ENCODE measurements at places on chromosomes 4 and X. TPM values are rescaled to one million over a fixed set of nuclear protein-coding genes. Genes with fewer than 3 reads are reported as not detected.

DNA sequence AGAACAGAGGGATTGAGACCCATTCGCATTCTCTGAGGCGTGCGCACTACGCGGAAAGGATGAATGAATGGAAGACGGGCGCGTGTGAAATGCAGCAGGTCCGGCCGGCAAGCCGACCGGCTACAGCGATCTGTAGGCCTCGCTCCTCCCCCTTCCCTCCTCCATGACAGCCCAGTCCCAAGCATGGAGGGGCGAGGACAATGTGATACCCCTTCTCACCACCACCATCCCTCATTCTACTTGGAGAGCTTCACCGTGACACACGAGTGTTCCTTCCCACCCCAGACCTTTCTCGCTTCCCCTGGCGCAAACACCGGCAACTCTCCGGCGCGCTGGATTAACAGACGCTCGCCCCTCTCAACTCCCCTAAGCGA is 815 bp downstream of the EIF4E start:
- DNase-seq, result peak; percentile 79
- H3K4me1 ChIP-seq, result peaks cover 13% of the 10 kb centered on the region
- H3K36me3 ChIP-seq, result peaks cover 13% of the 10 kb centered on the region

GRCh38 chrX:124028182-124028581 is 66.7 kb downstream of the STAG2 start:
- H3K36me3 ChIP-seq, result peaks cover 10% of the 10 kb centered on the region
- no peak overlapping the region for H3K27ac ChIP-seq
- no peak for DNase-seq
- H3K27me3 ChIP-seq, result no peaks in the 10 kb centered on the region

DNA sequence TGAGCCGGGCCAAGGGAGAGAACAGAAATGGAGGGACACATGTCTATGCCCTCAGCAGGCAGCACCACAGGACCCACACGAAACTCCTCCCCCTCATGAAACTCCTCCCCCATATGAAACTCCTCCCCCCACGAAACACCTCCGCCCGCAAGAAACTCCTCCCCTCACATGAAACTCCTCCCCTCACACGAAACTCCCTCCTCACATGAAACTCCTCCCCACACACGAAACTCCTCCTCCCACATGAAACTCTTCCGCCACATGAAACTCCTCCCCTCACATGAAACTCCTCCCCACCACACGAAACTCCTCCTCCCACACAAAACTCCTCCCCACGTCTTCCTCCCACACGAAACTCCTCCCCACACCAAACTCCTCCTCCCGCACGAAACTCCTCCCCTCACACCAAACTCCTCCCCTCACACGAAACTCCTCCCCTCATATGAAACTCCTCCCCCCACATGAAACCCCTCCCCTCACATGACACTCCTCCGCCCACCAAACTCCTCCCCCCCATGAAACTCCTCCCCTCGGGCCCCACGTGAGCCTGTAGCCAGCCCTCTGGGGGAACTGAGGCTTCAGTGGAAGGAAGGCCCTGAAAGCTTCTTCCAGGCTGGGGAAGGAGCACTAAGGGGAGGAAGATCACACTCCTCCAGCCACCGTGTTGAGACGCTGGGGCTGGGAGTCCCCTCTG is 15.2 kb downstream of the ADRA2C start:
- H3K36me3 ChIP-seq, result no peaks in the 10 kb centered on the region
- H3K27ac ChIP-seq, result no peak overlapping the region
- no peak overlapping the region for H3K4me3 ChIP-seq
- no peaks in the 10 kb centered on the region for H3K4me1 ChIP-seq
- H3K27me3 ChIP-seq, result peaks cover 18% of the 10 kb centered on the region

DNA sequence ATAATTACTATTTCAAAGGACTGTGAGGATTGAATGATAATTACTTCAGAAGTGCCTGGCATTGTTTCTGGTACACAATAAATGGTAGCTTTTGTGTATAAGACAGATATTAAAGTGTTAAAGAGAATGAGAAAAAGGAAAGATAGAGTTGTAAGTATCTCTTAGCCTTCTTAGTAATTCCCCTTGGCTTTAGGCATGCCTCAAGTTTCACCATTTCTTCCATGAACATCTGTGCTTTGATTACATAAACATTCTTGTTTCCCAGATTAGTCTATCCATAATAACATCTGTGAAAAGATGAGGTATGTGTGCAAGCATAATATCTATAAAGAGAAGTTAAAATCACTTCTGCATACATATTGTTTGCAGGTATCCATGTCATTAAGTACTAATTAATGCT is 230.9 kb upstream of the TEX13A start:
- DNase-seq, result no peak
- no peaks in the 10 kb centered on the region for H3K4me1 ChIP-seq
- no peak overlapping the region for H3K4me3 ChIP-seq
- no peak overlapping the region for H3K27ac ChIP-seq
- no peaks in the 10 kb centered on the region for H3K36me3 ChIP-seq

- no peak overlapping the region for H3K4me3 ChIP-seq
- no peaks in the 10 kb centered on the region for H3K27me3 ChIP-seq
- H3K27ac ChIP-seq, result no peak overlapping the region
- H3K36me3 ChIP-seq, result no peaks in the 10 kb centered on the region
- peak; percentile 77 for DNase-seq
- H3K4me1 ChIP-seq, result peaks cover 18% of the 10 kb centered on the region
Observed at GRCh38 chr4:154559494-154560418, 3.1 kb upstream of the FGB start.

- no peaks in the 10 kb centered on the region for H3K27me3 ChIP-seq
- no peaks in the 10 kb centered on the region for H3K36me3 ChIP-seq
- DNase-seq, result peak; percentile 71
- H3K27ac ChIP-seq, result no peak overlapping the region
- H3K4me3 ChIP-seq, result no peak overlapping the region
- no peaks in the 10 kb centered on the region for H3K4me1 ChIP-seq
Observed at GRCh38 chrX:121000589-121000988, 15.0 kb upstream of the CT47A1 start.

DNA sequence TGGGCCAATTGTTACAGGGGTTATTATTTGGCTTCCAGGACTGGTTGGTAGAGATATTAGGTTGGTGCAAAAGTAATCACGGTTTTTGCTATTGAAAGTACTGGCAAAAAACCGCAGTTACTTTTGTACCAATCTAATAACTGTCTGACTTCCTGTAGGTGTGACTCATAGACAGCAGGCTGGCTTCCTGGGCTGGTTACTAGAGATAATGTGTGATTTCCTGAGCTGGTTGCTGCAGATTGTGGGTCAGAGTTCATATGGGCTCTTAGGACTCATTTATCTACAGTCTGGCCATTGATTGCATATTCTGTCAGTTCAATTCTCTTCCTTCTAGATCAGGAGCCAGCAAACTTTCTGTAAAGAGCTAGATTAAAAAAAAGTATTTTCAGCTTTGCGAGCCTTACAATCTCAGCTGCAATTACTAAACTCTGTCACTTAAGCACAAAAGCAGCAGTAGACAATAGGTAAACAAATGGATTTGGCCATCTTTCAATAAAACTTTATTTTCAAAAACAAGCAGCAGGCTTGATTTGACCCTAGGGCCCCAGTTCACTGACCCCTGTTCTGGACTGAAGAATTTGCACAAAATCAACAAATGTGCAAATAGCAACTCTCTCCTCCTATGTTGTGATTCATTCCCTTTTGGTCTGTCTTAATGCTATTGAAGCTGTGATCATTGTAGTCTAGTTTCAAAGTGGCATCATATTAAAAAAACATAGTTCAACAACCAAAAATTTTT is 50.8 kb upstream of the BOD1L1 start:
- DNase-seq, result peak; percentile 10
- no peaks in the 10 kb centered on the region for H3K4me1 ChIP-seq
- H3K27ac ChIP-seq, result no peak overlapping the region
- H3K36me3 ChIP-seq, result no peaks in the 10 kb centered on the region
- H3K4me3 ChIP-seq, result no peak overlapping the region
- no peaks in the 10 kb centered on the region for H3K27me3 ChIP-seq

DNA sequence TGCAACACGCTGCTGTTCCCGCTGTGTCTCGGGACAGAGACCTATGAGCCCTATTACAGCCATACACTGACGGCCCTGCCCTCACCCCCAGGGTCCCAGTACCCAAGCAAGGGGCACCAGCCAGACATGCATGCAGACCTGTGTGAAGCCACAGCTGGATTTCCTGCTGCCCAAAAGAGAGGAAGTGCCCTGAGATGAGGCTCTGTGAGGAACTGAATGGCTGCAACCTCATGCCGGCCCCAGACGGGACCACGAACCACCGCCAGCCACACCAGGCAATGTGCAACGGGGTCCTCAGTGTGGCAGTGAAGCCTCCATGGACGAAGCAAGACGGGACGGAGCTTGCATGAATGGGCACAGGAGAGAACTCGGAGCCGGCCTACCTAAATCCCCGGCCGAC is 21.1 kb downstream of the CTBP1 start:
- H3K27ac ChIP-seq, result no peak overlapping the region
- peaks cover 6% of the 10 kb centered on the region for H3K4me1 ChIP-seq
- DNase-seq, result no peak
- H3K4me3 ChIP-seq, result no peak overlapping the region
- no peaks in the 10 kb centered on the region for H3K27me3 ChIP-seq

DNA sequence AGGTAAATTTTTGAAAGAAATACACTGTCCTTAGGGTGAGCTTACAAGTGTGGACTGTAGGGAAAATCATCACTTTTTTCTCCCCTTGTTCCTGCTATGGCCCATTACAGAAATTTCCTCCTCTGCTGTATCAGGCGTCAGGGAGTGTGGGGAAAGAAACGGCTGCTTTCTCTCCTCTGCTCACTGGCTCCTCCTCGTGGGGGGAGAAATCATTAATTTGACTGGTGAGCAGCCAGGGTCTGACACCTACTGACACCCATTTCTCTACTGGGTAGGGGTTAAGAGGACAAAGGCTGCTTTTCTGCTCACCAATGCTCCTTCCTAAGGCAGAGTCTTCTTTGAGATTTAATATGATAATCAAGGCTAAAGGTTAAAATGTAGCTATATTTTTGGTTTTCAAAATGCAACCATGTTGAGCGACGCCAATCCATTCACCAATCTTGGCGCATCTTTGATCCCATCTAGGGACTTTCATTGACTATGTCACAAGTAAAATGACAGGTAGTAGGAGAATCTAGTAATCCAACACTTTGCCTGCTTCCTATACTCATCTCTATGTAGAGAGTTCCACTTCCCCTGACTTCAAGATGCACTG is 25.1 kb downstream of the SETD7 start:
- H3K4me1 ChIP-seq, result peaks cover 10% of the 10 kb centered on the region
- H3K27ac ChIP-seq, result peak overlapping the region; percentile 9
- no peak overlapping the region for H3K4me3 ChIP-seq
- H3K27me3 ChIP-seq, result no peaks in the 10 kb centered on the region
- peak; percentile 65 for DNase-seq
- H3K36me3 ChIP-seq, result peaks cover 80% of the 10 kb centered on the region

GRCh38 chrX:102976793-102977495 is 39.9 kb downstream of the RAB40AL start:
- H3K4me1 ChIP-seq, result peaks cover 17% of the 10 kb centered on the region
- H3K27me3 ChIP-seq, result peaks cover 41% of the 10 kb centered on the region
- H3K27ac ChIP-seq, result peak overlapping the region; percentile 49
- no peaks in the 10 kb centered on the region for H3K36me3 ChIP-seq

DNA sequence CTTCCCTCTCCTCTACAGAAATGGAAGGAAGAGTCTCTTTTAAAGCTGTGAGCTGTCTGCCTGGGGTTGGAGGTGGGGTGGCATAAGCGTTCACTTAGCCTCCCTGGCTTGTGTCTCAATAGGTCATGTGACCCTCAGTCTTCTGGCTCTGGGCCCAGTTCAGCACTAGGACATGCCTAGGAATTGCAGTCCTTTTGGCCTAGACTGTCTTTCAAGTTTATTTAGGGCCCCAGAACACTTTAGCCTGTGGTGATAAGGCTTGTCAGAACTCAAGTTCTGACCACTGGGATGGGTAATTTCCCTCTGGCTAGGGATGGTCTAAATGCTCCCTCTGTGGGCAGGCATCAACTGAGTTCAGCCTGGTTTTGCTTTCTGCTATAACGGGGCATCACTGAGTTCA is 34.3 kb upstream of the ARMCX4 start:
- H3K4me3 ChIP-seq, result no peak overlapping the region
- H3K4me1 ChIP-seq, result no peaks in the 10 kb centered on the region
- no peaks in the 10 kb centered on the region for H3K36me3 ChIP-seq
- no peak overlapping the region for H3K27ac ChIP-seq
- H3K27me3 ChIP-seq, result peaks cover 64% of the 10 kb centered on the region
- DNase-seq, result no peak

GRCh38 chrX:102067966-102068723 is 57.3 kb upstream of the TCEAL2 start:
- DNase-seq, result peak; percentile 38
- no peaks in the 10 kb centered on the region for H3K36me3 ChIP-seq
- H3K27me3 ChIP-seq, result peaks cover 37% of the 10 kb centered on the region
- no peak overlapping the region for H3K27ac ChIP-seq
- H3K4me1 ChIP-seq, result peaks cover 7% of the 10 kb centered on the region
- no peak overlapping the region for H3K4me3 ChIP-seq

DNA sequence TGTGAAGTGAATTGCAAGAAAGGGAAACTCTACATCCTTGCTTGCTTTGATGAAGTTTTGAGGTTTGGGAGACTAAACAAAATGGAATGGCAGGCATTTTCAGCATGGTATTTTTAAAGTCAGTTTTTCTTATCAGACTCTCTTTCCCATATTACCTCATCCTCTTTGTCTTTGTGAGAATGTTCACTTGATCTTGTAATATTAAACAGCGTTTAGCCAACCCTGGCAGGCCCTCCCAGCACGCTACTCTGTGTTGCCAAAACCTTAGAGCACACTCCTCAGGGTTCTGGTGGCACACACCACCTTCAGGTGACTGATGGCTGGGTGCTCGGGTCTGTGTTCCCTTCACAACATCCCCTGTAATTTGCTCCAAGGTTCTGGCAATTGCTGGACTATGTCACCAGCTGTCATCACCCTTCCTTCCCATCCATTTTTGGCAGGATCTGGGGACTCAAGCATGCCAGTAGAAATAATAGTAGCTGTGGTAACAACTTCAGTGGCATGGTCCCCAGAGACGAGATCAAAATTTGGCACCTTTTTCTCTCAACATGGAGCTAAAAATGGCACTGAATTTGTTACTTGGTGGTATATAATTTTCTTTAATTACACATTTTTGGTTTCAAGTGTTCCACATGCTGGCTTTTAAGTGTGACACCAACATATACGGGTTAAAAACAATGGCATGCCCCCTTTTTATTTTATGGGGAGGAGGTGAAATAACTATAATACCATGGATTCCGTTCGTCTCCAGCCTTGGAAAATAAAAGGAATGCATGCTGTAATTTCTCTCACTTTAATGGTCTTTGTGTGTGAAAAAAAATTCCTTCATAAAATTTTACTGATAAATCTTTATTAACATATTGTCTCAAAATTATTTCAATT is 273.1 kb downstream of the DCTD start:
- DNase-seq, result no peak
- no peak overlapping the region for H3K4me3 ChIP-seq
- H3K27me3 ChIP-seq, result no peaks in the 10 kb centered on the region
- H3K27ac ChIP-seq, result no peak overlapping the region
- no peaks in the 10 kb centered on the region for H3K4me1 ChIP-seq

The UGT2B17 gene
- total RNA-seq, result not detected

The NAP1L5 gene
- total RNA-seq, result 0.27 TPM

The SLC38A5 gene
- 1.4 TPM for total RNA-seq

The SNX12 gene
- 67.0 TPM for total RNA-seq

The FRMPD4 gene
- not detected for total RNA-seq

The AREG gene
- 1,402 TPM for total RNA-seq

The NALF2 gene
- total RNA-seq, result 5.8 TPM

The XK gene
- total RNA-seq, result 0.63 TPM

The S100G gene
- total RNA-seq, result not detected
